ENCODE measurements at places on chromosomes 2 and 18.

GRCh38 chr2:86420913-86421312 lies 20.3 kb upstream of the KDM3A start:
- no peak for DNase-seq

DNA sequence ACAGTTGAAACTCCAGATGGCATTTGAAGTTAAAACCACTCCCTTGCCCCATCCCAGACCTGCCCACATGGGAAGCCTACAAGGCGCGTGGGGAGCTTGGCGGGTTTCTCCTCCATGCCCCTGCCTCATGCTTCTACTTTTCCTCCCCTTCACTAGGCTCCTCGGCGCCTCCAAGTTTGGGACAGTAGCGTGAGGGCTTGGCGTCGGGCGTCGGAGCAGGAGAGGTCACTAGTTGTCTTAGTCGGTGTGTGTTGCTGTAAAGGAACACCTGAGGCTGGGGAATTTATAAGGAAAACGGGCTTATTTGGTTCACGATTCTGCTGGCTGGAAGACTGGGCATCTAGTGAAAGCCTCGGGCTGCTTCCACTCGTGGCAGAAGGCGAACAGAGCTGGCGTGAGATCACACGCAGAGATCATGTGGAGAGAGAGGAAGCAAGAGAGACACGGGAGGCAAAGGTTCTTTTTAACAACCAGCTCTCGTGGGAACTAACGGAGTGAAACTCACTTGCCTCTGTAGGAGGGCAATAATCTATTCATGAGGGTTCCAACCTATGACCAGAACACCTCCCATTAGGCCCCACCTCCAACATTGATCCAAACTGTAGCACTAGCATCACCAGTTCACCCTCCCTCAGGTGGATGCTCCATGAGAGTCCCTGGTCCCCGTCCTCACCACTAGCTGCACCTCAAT lies 25.3 kb downstream of the ITM2C start:
- DNase-seq, result no peak

DNA sequence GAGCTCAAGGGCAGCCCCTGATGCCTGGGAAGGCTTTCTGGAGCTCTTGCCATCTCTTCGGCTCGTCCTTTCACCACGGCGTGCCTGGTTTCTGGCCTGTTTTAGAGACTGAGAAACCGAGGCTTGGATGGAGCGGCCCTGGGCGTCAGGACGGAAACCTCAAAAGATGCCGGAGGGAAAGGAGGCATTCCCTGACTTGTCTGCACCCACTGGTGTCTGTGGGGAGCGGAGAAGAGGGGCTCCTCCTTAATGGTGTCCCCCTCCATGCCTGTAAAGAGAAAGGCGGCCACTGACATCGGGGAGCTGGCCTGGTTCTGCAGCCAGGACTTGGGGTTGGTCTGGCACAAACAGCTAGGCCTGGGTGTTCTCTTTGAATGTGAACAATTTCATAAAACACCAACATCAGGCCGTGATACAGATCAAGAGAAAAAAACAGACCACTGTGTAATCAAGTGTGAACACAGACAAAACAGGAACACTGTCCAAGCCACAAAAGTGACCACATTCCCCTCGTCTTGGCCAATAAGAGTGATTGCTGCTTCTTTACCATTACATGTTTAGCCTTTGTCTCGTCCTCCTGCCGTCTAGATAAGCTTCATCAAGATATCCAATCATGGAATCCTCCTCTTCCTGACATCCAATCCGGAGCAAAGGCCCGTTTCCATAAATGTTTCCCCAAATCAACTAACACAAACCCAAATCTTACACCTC lies 633 bp upstream of the ILKAP start:
- DNase-seq, result no peak

DNA sequence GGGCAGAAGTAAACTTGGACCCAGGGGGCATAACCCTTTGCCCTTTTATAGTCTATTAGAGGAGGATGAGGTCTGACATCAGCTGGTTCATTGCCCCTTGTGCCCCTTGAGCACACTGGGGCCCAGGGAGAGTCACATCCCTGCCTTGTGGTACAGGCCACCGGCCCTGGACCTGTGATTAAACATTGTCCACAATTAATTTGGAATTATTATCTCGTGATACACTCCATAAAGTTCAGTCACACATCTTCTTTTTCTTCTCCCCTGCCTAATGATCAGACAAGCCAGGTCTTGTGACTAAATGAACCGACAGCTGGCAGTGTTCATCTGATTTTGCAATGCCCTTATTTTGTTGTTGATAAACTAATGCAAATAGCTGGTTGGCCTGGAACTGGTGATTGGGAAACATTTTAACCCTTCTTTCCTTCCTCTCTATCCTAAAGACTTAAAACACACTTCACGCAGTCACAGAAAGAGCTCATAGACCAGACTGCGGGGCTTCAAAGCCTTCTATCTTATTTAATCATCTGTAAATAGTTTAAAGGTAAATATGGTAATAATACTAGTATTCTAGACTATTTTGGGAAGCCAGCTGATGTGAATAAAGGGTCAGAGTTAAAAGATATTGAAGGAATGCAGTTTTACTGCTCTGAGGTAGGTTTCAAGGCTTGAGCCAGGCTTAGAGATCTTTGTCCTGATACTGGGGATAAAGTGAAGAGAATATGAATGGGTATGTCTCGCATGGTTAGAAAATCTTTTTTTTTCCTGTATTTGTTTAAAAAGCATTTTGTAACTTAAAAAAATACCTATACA lies 13.4 kb downstream of the IL1R1 start:
- no peak for DNase-seq

- DNase-seq, result no peak
Measured at GRCh38 chr2:60275958-60276357, 277.5 kb downstream of the BCL11A start.

DNA sequence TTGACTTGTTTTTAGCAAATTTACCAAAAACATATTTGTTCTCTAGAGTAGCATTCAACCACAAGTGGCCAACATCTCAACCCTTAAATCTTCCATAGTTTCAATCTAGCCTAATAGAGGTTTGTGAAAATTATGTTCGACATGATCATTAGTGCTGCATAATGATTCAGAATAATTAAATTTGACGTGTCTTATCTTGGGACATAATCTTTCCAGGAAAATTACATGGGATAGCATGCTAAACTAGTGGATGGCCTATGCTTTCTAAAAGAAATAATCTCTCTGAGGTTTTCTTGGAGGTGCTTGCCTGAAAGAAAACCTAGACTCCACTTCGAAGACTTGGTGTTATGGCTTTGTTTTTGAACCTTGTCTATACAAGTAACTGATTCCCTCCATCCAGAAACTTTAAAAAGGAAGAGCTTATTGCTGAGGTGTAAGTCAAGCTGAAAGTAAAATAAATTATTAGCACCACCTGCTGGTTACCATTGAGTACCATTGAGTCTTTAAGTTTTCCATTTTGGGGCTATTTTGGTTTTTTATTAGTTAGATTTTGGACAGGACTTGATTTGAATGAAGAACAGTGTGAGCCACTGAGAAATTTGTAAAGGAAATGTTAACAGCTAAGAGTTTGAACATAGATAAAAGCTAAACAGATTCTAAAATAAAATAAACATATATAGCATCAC lies 32.7 kb downstream of the COX7A2L start:
- no peak for DNase-seq

- no peak for DNase-seq
Measured at GRCh38 chr2:223786236-223786635, 51.1 kb downstream of the AP1S3 start.

- DNase-seq, result no peak
Measured at GRCh38 chr2:7019191-7019590, 102.0 kb downstream of the RNF144A start.

- no peak for DNase-seq
Measured at GRCh38 chr2:39516347-39517101, 79.4 kb upstream of the MAP4K3 start.

DNA sequence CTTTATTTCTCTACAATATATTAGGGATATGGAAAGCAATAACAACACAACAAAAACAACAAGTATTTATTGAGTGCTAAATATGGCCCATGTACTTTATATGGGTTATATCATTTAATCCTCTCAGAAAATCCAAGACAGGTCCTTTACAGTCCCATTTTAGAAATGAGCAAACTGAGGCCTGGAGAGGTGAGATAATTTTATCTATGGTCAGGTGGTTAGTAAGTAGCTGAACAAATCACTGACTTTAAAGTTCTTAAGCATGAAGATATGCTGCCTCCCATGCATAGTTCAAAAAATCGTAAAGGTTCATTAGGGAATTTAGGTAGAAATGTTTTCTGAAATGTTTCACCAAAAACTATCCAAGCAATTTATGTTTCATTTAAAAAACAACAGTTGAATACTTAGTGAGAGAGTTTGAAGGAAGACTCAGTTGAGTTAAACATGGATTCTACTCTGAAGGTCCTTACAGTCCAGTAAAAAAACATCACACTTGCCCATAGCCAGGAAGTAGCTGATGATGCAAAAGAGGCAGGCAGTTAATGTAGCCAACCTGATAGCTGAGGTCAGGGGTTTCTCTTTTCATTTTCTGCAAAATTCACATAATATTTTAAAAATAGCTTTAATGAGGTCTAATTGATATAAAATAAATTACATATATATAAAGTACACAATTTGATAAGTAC lies 7.6 kb upstream of the NFE2L2 start:
- no peak for DNase-seq

- DNase-seq, result no peak
Measured at GRCh38 chr18:57741273-57741672, 61.8 kb downstream of the ATP8B1 start.

DNA sequence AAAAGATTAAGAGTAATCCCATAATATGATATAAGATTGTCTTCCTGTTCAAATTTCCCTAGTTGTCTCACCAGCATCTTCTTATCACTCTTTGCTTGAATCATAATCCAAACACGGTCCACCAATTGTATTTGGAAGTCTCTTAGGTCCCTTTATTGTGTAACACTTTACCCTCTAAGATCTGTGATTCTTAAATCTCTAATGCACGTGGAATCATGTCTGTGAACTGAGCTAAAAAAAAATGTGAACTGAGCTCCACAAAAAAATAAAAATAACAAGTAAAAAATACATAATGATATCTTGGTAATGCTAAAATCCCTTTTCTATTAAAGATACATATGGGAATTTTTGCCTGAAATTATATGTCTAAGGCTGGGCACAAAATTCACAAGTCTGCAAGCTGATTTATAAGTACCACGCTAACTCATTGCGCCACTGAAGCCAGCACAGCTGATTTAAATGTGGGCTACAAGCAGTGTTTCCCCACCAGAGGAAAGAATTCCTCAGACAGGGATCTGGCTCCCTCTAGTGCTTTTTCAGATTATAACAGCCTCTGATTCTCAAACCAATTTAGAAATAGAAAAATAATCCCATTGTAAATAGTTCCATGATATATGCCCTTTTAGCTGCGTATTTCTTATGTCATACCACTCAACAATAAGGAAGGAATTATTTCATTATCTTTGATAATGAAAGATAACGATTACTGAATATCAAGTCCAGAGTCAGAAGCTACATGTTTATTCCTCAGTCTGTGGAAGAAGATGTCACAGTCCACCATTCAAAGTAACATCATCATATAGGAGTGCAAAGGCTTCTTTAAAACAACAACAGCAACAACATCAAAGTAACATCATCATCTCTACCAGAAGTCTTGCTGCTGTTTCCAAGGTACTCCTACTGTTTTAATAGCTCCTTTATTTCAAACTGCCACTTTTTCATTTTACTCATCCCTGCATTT lies 22.9 kb downstream of the RBM43 start:
- DNase-seq, result peak; percentile 57

DNA sequence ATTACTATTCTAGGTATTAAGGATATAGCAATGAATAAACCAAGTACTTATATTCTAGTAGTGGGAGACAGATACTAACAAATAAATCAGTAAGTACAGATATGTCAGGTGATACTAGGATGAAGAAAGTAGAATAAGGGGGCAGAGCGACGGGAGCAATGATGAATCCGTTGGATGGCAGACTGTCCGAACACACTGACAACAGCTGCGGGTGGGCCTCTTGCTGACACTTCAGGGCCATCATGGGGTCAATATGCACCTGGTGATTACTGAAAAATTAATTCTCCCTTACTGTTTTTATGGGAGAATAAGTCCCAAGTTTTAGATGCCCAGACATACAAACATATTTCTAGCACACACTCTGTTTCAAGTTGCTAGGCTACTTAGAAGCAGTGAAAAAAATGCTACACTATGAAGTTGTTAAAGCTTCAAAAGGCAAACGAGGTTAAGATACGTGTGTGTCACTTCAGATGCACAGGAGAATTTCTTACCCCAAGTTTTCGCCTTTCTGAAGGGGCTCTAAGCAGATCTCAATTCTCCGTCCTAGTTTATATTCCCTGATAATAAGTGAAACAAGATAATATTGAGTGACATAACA lies 78.7 kb downstream of the USP40 start:
- no peak for DNase-seq

DNA sequence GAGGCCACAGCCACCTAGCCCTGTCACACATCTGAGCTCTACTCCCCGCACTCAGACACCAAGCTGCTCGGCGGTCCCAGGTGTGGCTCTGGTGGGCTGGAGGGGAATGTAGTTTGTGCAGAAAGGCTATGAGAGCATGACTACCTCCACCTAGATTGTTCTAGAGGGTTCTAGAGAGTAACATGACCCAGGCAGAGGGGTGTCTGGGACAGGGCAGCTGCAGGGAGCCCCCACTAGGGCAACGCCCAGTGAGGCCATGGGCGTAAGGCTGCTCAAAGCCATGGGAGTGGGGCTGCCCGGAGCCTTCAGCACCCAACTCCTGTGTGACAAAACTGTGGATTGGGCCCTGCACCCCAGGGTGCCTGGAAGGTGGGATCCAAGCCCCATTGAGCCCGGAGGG lies 511.4 kb upstream of the MYT1L start:
- DNase-seq, result no peak

DNA sequence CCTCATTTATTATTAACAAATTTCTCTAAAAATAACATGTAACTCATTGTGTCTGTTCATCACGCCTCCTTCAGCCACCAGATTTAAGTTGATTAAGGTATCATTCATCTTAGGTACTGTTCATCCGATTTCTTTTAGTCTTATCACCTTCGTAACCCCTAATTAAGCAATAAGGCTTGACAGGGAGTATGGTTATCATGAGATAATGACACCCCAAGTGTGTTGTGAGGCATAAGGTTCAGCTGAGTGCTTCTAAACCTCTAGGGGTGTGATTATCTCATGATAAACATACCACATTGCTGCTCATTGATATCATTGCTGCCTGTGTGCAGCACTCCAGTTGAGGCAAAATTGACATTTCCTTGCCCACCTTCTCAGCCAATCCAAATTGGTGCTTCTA lies 158.9 kb upstream of the BOD1L2 start:
- DNase-seq, result no peak

DNA sequence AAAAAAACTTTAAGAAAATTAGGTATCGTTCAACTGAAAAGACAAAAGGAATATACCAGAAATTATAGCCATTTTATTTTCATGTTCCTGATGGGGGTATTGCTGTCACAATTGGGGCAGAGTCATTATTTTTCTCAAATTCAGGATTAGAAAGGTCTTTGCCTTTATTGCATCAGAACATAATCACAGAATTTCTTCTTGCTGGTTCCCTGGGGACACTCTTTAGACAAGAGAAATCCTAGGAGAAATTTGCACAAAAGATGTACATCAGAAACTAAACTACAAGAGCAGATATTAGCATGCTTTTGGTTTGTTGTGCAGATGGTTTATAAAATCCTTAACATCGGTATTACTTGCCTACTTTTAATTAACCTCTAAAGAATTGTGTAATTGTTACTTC lies 103.2 kb downstream of the NCOA1 start:
- DNase-seq, result no peak
